ENCODE measurements at places on chromosomes 11 and 22. TPM values are rescaled to one million over a fixed set of nuclear protein-coding genes. Genes with fewer than 3 reads are reported as not detected.

The MS4A3 gene
- not detected for total RNA-seq

The HBB gene
- not detected for total RNA-seq

The TEX12 gene
- total RNA-seq = not detected

The LSP1 gene
- 0.50 TPM for total RNA-seq

The TRPM5 gene
- not detected for total RNA-seq

The RCOR2 gene
- 1.5 TPM for total RNA-seq

The LINC01488 gene
- total RNA-seq = 0.05 TPM

- H3K27me3 ChIP-seq = peaks cover 27% of the 10 kb centered on the region
- H3K4me3 ChIP-seq = no peak overlapping the region
- H3K4me1 ChIP-seq = peaks cover 6% of the 10 kb centered on the region
- no peak overlapping the region for H3K27ac ChIP-seq
Observed at GRCh38 chr22:50732681-50733080, 5.3 kb upstream of the ACR start.

DNA sequence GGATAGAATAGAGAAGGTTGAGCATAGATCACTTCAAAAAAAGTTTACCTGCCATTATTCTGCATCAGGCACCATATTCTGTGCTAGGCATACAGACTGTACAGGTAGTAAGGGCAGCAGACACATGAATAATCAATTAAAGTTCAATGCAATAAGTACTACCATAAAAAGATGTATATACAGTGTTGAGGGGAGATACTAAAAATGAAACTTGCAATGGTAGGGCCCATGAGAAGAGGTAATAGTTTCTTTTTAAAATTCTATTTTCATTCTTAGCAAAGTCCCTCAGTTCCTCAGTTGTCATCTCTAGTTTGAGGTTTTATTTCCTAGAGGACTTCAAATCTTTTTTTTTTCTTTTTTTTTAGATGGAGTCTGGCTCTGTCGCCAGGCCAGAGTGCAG is 819.9 kb downstream of the FAM181B start:
- H3K4me3 ChIP-seq = no peak overlapping the region
- no peaks in the 10 kb centered on the region for H3K36me3 ChIP-seq
- no peak for DNase-seq
- H3K27ac ChIP-seq = no peak overlapping the region
- H3K27me3 ChIP-seq = no peaks in the 10 kb centered on the region

GRCh38 chr11:92839450-92839849 is 130.0 kb upstream of the MTNR1B start:
- no peaks in the 10 kb centered on the region for H3K27me3 ChIP-seq
- DNase-seq = no peak
- no peak overlapping the region for H3K4me3 ChIP-seq
- H3K4me1 ChIP-seq = no peaks in the 10 kb centered on the region
- no peak overlapping the region for H3K27ac ChIP-seq

DNA sequence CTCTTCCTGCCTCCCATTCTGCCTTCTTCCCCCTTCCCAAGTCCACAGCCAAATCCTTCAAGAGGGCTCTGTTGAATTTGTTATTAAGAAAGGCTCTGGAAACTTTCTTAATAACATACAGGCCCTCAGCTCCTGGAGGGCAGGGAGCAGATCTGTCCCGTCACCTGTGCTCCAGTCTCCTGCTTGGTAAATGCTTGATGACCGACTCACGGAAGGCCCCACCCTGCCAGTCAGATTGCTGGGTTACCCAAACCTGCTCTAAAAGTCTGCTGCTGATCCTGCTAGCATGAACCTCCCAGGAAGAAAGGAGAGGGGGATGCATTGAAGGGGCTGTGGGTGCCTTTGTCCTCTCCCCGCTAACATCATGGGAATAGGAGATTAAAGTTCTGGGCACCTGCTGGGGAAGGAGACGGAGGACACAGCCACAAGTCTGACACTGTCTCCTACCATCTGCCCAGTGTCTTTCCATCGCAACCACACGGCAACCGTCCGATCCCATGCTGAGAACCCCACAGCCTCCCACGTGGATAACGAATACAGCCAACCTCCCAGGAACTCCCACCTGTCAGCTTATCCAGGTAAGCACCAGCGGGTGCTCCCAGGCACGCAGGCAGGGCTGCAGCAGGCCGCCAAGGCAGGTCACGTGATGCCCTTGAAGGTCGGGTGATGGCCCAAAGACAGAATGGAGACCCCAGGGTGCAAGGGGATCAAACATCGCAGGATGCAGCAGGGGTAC is 22.5 kb downstream of the CD5 start:
- H3K27ac ChIP-seq = no peak overlapping the region
- H3K4me3 ChIP-seq = no peak overlapping the region
- no peaks in the 10 kb centered on the region for H3K27me3 ChIP-seq

- DNase-seq = no peak
- peaks cover 19% of the 10 kb centered on the region for H3K27me3 ChIP-seq
- no peaks in the 10 kb centered on the region for H3K36me3 ChIP-seq
- H3K4me3 ChIP-seq = no peak overlapping the region
Observed at GRCh38 chr22:37390075-37390474, 37.2 kb downstream of the ELFN2 start.

DNA sequence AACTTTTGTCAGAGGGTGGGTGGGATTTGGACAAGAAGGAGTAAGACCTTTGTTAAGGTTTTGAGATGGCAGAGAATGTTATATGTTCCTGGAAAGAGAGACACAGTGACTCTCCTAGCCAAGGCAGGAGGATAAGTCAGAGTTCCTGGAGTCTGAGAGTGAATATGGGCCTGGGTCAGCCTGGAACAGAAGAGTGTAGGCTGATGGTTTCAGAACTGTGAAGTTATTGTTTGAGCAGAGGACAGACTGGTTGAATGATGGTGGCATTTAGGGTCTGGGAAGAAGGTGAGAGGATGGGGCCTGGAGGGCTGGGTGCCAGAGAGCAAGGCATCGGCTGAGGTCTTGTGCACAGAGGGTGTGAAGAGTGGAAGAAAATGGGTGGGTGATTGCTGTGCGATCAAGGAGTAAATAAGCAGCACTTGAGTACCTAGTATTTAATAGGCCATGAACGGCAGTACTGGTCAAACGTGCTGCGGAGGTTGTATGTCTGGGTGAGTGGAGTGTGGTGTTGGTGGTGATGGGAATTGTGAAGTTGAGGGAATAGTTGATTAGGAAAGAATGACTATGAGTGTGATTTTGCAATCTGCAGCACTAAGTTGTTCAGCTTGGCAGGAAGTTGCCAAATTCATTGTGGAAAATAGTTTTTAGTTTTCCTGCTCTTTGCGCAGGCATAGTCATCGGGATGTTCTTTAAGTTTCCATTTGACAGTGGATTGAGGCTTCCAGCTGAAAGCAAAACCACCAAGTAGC is 1.8 kb downstream of the PANX1 start:
- peaks cover 40% of the 10 kb centered on the region for H3K4me1 ChIP-seq
- DNase-seq = no peak
- H3K27me3 ChIP-seq = no peaks in the 10 kb centered on the region
- H3K4me3 ChIP-seq = peak overlapping the region; percentile 97
- no peak overlapping the region for H3K27ac ChIP-seq

DNA sequence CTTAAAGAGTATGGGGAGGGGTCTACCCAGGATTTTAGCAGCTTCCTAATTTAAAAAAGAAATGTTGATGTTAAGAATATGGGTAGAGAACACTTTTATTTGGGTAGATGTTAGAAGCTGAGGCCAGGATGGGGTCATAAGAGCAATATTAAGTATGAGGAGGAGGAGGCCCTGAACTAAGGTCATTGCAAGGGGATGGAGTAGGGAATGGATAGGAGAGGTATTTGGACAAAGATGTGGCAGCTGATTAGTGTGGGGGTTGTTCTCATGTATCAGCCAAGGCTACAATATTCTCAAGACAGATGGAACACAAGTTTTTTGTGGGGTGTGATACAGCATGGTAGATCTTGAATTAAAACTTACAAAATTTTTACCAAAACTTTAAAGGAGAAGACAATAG is 35.7 kb upstream of the GLYATL2 start:
- H3K27me3 ChIP-seq = no peaks in the 10 kb centered on the region
- H3K27ac ChIP-seq = no peak overlapping the region

GRCh38 chr11:8870411-8871170 is 40.4 kb upstream of the AKIP1 start:
- H3K36me3 ChIP-seq = no peaks in the 10 kb centered on the region
- no peaks in the 10 kb centered on the region for H3K27me3 ChIP-seq
- peak overlapping the region; percentile 65 for H3K27ac ChIP-seq
- peak; percentile 43 for DNase-seq

- DNase-seq = no peak
- no peaks in the 10 kb centered on the region for H3K27me3 ChIP-seq
- peak overlapping the region; percentile 36 for H3K27ac ChIP-seq
- H3K36me3 ChIP-seq = no peaks in the 10 kb centered on the region
Observed at GRCh38 chr11:61694946-61695706, 14.9 kb downstream of the DAGLA start.

DNA sequence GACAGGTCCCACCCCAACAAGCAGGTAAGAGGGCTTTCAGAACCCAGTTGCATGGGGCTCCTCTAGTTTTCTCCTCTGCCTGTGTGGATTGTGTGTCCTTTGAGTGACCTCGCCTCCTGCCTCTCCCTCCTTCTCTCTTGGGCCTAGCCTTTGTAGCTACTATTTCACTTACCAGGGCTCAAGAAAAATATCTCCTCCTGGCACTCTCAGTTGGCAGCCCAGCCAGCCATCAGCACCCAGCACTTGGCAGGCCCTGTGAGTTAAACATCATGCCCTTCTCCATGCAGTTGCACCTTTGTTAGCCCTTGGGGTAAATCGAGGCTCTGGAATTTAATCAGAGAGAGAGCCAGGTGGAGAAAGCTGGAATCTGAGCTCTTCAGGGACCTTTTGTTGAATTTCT is 35.4 kb upstream of the SORL1-AS1 start:
- no peak overlapping the region for H3K4me3 ChIP-seq
- no peak for DNase-seq
- H3K27ac ChIP-seq = no peak overlapping the region
- no peaks in the 10 kb centered on the region for H3K4me1 ChIP-seq
- H3K36me3 ChIP-seq = no peaks in the 10 kb centered on the region

- no peak overlapping the region for H3K4me3 ChIP-seq
- DNase-seq = no peak
- H3K36me3 ChIP-seq = no peaks in the 10 kb centered on the region
Observed at GRCh38 chr11:34565417-34566207, 52.0 kb upstream of the ELF5 start.

DNA sequence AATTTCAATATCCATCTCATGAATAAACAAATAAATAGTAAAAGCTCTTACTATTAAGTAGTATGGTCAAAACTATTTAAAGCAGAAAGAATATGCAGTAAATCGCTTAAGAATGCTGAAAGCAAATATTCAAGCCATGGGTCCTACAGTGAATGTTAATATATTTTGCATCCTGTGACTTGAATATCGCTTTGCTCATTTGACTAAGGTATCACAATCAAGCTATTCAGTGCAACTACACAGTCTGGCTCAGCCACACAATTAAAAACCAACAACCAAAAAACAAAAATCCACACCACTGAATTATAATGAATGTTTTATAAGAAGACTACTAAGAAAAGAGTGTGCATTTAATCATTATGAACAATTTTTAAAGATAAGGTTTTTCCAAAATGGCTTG is 45.3 kb downstream of the RAB6A start:
- no peaks in the 10 kb centered on the region for H3K4me1 ChIP-seq
- no peaks in the 10 kb centered on the region for H3K27me3 ChIP-seq

GRCh38 chr11:106988151-106989077 is 29.9 kb downstream of the GUCY1A2 start:
- no peaks in the 10 kb centered on the region for H3K4me1 ChIP-seq
- H3K4me3 ChIP-seq = no peak overlapping the region
- no peaks in the 10 kb centered on the region for H3K36me3 ChIP-seq
- no peak for DNase-seq
- H3K27ac ChIP-seq = no peak overlapping the region

GRCh38 chr11:63552921-63553320 is 10.3 kb downstream of the PLAAT2 start:
- H3K36me3 ChIP-seq = no peaks in the 10 kb centered on the region
- H3K27me3 ChIP-seq = no peaks in the 10 kb centered on the region
- no peak for DNase-seq
- H3K4me1 ChIP-seq = no peaks in the 10 kb centered on the region
- no peak overlapping the region for H3K27ac ChIP-seq
- H3K4me3 ChIP-seq = no peak overlapping the region

- no peak overlapping the region for H3K27ac ChIP-seq
- H3K36me3 ChIP-seq = no peaks in the 10 kb centered on the region
- H3K27me3 ChIP-seq = no peaks in the 10 kb centered on the region
- no peak for DNase-seq
Observed at GRCh38 chr11:122743949-122744348, 88.4 kb downstream of the UBASH3B start.

DNA sequence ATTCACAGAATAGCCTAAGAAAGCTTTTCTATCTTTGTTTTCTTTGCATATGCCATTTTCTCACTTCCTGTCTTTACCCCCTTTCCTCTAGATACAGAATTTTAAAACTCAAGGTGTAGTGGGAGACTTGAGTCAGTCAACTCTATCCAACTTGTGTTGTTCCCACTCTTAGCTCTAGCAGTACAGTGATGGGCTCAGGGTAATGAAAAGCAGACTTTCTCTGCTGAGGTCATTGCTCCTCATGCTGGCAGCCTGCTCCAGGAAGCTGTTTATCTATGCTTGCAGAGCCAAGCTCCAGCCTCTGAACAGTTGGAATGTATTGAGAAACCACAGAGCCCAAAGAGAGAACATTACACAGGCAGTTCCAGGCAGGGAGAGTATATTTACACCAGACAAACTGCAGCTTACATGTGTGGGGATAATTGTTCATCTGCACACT is 68.1 kb downstream of the CSTPP1 start:
- peaks cover 4% of the 10 kb centered on the region for H3K36me3 ChIP-seq
- no peaks in the 10 kb centered on the region for H3K27me3 ChIP-seq
- H3K4me1 ChIP-seq = peaks cover 15% of the 10 kb centered on the region
- no peak overlapping the region for H3K27ac ChIP-seq
- H3K4me3 ChIP-seq = no peak overlapping the region

DNA sequence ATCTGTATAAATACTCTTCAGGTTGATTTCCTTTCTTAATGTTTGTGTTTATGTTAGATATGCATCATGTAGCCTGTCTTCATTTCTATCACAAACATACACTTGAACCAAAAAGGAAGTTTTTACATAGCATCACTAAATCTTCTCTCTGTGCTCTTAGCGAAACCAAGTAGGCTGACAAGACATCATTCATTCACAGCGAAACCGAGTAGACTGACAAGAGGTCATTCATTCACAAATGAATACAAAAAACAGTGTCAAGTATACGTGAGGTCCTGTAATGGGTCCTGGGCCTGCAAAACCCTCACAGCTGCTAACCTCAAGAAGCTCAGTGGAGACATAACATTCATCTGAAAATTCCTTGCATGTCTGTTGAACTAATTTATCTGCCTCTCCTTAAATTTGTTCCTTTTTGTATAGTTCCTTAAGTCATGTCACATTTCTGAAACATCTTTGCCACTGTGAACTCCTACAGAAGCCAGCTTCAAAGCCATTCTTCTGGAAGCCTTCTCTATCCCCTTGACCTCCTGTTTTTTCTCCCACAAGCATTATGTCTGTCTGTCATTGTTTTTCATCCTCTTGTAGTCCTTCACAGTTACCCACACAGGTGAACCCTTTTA is 9.8 kb upstream of the HBE1 start:
- no peak overlapping the region for H3K27ac ChIP-seq
- peaks cover 15% of the 10 kb centered on the region for H3K4me1 ChIP-seq
- H3K27me3 ChIP-seq = no peaks in the 10 kb centered on the region
- H3K4me3 ChIP-seq = no peak overlapping the region

- H3K4me3 ChIP-seq = no peak overlapping the region
- DNase-seq = no peak
- no peaks in the 10 kb centered on the region for H3K36me3 ChIP-seq
- H3K4me1 ChIP-seq = no peaks in the 10 kb centered on the region
- no peak overlapping the region for H3K27ac ChIP-seq
Observed at GRCh38 chr11:8059030-8059429, 22.0 kb upstream of the TUB start.

- no peaks in the 10 kb centered on the region for H3K27me3 ChIP-seq
- peak; percentile 14 for DNase-seq
- no peak overlapping the region for H3K4me3 ChIP-seq
Observed at GRCh38 chr11:75140269-75141138, 10.4 kb upstream of the SLCO2B1 start.

Data from SJSA1 (cell line).